ENCODE measurements at places on chromosomes 2 and 18.

DNA sequence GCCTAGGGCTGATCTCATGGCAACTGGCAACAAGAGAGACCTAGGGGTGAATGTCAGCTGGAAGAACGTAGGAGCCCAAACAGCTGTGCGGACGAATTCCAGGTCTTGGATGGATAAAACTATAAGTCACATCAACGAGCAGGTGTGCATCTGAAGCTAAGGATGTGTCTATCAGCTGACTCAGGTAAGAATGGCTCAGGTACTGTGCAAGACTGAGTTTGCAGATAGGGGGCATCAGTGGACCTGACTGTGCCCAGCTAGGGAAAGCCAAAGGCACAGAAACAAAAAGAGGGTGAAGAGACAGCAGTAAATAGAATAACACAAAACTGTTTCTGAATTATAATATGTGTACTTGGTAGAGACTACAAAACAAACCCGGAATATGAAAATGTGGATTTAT lies 357.3 kb downstream of the ZEB2 start:
- no peak for DNase-seq

DNA sequence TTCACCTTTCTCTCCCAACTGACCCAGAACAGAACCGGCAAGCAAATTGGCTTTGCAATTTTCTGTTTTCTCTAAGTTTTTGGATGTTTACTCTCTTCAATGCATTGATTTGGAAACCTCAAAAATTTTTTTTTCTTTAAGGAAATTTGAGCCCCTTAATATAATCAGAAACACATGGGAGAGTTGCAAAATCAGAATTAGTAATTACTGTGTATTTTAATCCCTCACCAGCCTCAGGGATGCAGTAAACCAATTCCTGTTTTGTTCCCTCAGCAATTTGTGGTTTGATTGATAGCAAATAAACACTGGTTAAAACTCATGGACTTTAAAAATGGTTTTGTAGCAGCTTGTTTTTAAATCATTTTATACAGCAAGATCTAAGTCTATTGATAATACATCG lies 281.5 kb downstream of the NEDD4L start:
- DNase-seq: no peak

- peak; percentile 43 for DNase-seq
Observed at GRCh38 chr18:63844254-63844653, 43.3 kb upstream of the SERPINB2 start.

DNA sequence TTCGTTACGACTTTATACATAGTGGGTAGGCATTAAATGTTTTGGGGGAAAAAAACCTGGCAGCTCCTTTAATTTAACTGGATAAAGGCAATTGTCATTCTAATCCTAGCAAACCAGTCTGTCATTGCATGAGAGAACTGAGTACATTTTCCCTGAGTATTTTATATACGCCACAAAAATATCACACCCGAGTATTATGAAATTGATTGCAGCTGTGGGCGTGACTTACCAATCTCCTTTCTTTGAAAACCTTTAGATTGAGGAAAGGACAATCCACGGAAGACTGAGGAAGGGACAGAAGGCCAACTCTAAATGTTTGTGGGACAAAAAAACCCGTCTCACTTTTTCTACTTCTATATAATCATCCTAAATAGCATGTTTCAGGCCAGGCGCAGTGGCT lies 9.0 kb downstream of the TM4SF20 start:
- no peak for DNase-seq

- DNase-seq: no peak
Observed at GRCh38 chr18:46764586-46764985, 7.7 kb upstream of the ST8SIA5 start.

DNA sequence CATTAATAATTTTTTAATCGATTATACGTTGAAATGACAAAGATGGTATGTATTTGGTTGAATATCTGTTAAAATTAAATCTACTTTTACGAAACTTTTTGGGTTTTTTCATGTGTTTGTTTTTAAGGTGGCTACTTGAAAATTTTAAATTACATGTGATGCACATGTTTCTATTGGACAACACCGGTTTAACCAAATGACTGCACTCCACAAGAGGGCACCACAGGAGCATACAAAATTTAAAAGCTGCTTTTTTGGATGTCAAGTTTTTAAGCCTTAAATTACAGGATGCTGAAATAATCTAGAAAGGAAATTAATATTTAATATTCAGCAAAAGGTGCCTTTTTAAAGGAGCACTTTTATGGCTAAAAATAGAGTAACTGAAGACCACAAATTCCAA lies 98.7 kb downstream of the ACVR1 start:
- peak; percentile 56 for DNase-seq

DNA sequence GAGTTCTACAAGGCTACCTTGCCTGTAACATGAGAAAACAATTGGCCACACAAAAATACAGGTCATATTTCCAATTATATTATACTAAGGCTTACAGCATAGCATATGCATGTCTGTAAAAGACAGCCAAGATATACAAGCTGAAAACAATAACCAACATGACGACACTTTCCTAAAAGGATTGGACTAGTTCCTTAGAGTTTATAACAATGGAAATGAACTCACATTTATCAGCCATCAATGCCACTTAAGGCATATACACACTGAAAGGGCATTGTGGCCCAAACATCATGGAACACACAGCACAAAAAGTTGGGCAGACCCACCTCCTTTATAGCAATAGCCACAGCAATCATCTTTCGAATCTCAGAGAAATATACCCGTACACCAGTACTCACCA lies 52.0 kb downstream of the SLC40A1 start:
- no peak for DNase-seq

DNA sequence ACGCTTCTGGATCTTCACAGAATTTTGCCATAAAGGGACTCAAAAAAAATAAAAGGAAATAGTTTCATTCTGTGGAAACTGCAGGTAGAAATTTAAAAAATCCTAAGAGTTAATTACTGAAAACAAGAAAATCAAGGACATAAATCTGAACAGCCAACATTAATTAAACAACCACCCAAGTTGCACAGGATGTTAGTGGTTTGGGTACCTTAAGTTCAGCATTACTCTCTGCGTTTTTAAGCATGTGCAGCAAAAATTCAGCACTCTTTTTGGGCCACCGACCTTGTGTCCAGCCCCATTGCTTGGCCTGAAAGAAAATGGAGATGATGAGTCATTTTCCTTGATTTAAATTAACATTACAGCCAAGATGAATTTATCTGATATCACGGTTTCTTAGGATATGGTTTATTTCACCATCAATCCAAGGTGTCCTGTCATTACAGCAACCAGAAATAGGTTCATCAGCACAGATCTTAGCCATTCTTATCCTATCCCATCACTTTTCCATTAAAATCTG lies 3.3 kb upstream of the C18orf32 start:
- no peak for DNase-seq

- DNase-seq: no peak
Observed at GRCh38 chr2:48965204-48965603, 189.1 kb downstream of the FSHR start.

GRCh38 chr2:240165034-240165433 lies 24.6 kb upstream of the OTOS start:
- no peak for DNase-seq

- no peak for DNase-seq
Observed at GRCh38 chr2:179876266-179876665, 14.9 kb upstream of the ZNF385B start.

GRCh38 chr2:67997528-67997900 lies 65.3 kb downstream of the C1D start:
- DNase-seq: no peak

DNA sequence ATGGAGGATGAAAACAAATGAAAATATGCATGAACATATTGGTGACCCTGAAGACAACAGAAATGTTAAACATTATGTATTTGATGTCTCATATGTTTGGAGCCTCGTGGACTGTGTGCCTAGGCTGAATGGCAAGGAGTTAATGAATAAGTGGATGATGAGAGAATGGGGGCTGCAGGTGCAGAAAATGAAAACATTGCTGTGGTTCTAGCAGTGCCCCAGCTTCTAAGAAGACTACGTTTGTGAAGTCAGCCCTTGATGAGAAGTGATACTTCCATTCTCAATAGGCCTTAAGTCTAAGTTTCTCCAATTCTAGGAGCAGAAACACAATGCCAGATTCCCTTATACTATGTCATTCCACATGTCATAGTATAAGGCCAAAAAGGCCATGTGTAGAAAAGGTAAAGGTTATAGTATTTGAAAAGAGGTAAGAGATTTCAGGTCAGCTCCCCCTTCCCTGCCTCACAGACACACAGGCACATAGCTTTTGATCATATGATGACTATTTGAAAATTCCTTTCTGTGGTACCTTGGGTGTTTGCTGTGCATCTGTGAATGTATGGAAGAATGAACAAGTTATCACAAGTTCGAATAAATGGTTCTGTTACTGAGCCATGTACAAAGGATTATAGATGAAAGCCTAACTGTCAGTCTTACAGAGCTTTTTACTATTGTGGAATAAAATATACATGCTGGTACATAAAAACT lies 280.8 kb downstream of the SETBP1 start:
- DNase-seq: no peak

GRCh38 chr2:217755027-217755745 lies 247.6 kb downstream of the TNS1 start:
- DNase-seq: no peak

- no peak for DNase-seq
Observed at GRCh38 chr2:28649481-28650265, 102.0 kb upstream of the PPP1CB start.

DNA sequence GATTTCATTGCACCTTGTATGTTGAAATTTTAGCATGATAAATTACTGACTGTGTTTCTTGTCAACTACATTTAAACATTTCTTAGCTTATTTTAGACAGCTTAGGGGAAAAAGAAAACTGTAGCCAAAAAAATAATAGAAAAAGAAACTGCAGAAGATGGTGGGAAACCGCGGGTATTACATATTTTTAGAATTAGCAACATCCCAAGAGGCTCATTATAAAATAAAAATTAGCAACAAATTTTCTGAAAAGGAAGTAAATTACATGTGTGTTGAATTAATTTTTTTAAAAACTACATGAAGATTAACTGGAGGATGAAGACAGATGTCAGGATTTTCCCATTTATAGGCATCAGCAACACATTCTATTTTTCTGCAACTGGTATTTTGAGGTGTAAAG lies 4.3 kb downstream of the PELI1 start:
- DNase-seq: no peak

DNA sequence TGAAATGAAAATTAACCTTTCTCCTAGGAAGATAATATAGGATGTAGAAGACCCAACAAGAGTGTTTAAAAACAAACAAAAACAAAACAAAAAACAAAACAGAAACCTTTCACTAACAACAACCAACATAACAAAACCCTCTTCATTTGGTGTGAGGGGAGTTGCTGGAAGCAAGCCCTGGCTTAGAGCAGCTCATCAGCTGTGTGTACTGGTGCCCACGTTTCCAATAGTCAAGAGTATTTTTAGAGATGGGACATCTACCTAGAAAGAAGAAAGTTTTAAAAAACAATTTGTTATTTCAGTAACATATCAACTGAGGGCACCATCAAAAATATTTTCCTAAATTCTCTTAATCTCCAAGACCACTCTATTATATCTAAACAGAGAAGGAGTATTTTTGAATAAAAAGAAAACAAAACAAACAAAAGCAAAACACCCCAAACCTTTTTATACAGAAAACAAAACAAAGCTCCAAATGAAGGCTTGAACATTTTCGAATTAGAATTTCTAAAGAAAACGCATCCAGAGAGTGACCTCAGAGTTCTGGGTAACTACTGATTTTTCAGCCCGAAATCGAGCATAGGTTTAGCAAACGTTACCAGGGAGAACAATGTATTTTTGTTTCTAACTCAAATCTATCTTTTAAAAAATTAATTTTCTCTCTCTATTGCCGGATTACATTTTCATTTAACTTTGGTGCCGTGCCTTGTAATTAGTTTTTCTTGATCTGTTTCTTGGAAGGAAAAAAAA lies 134.6 kb downstream of the INSIG2 start:
- no peak for DNase-seq

DNA sequence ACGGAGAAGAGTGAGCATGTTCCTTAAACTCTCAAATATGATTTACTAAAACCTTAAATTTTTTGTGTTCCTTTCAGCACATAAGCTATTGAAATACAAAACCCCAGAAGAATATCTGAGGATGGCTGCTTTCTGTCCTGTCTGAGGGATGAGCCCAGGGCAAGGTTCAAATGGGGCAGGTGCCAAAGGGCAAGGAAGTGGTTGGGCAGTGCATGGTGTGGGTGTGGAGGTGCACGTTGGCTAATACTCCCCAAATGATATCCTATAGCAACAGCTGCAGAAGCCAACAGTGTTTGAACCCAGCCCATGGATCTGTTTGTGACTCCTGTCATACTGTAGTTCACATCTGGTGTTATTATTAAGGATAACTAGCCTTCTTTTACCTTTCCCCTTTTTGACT lies 183.0 kb downstream of the CDCA7 start:
- no peak for DNase-seq

- DNase-seq: no peak
Observed at GRCh38 chr2:175516555-175516954, 335.0 kb upstream of the ATP5MC3 start.

DNA sequence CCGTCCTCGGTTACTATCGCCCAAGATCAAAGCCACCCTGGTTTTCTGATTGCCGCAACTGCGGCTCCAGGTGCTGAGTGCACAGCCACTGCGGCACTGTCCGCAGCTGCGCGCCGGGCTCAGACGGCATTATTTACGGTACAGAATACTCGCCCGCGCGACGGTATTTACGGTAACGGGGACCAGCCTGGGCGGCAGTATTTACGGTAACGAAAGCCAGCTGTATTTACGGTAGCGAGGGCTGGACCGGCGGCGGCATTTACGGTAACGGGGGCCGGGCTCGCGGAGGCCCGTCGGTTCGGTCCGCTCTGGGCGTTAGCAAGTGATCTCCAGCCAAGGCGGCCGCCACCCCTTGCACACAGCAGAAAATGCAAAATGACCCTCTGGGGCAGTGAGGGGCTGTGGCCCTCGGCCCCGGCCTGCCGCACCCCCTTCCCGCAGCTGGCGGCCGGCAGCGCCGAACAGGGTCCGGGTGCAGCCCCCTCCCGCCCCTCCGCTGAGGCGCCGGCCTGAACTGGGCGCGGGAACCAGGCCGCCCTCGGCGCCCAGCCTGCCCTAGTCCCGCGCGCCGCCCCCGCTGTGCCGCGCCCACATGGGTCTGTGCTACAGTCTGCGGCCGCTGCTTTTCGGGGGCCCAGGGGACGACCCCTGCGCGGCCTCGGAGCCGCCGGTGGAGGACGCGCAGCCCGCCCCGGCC lies at the start of gene GNAL:
Gene GNAL (plus strand): TSS at position 293 of the 697 bp plus-strand sequence. CDS start 300 bp downstream, at position 593.
- peak; percentile 54 for DNase-seq

DNA sequence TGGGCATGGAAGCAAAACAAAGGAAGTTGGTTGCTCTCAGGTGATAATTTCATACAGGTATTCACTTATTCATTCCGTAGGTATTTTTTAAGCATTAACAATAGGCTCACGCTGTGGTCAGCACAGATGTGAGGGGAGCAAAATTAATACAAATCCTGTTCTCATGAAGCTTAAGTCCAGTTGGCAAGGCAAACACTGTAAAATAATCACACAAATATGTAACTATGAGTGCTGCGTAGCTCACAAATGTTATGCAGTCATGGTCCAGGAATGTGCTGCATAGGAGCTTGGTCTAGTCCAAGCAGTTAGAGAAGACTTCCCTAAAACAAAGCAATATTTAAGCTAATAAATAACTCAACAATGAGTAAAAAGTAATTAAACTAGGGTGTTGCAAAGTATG lies 23.9 kb downstream of the SP5 start:
- peak; percentile 60 for DNase-seq
